ENCODE measurements at places on chromosomes 1 and 21. TPM values are rescaled to one million over a fixed set of nuclear protein-coding genes. Genes with fewer than 3 reads are reported as not detected.

The ATP1A4 gene
- total RNA-seq: not detected

DNA sequence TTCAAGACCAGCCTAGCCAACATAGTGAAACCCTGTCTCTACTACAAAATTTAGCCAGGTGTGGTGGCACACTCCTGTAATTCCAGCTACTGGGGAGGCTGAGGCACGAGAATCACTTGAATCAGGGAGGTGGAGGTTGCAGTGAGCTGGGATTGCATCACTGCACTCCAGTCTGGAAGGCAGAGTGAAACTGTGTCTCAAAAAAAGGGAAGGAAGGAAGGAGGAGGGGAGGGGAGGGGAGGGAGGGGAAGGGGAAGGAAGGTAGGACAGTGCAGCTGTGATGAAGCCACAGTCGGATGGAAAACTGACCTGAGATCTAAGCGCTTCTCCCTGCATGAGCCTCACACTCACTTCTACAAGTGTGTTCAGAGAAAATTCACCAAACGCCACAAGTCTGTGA, 22.0 kb upstream of the FHAD1 start:
- DNase-seq: no peak

DNA sequence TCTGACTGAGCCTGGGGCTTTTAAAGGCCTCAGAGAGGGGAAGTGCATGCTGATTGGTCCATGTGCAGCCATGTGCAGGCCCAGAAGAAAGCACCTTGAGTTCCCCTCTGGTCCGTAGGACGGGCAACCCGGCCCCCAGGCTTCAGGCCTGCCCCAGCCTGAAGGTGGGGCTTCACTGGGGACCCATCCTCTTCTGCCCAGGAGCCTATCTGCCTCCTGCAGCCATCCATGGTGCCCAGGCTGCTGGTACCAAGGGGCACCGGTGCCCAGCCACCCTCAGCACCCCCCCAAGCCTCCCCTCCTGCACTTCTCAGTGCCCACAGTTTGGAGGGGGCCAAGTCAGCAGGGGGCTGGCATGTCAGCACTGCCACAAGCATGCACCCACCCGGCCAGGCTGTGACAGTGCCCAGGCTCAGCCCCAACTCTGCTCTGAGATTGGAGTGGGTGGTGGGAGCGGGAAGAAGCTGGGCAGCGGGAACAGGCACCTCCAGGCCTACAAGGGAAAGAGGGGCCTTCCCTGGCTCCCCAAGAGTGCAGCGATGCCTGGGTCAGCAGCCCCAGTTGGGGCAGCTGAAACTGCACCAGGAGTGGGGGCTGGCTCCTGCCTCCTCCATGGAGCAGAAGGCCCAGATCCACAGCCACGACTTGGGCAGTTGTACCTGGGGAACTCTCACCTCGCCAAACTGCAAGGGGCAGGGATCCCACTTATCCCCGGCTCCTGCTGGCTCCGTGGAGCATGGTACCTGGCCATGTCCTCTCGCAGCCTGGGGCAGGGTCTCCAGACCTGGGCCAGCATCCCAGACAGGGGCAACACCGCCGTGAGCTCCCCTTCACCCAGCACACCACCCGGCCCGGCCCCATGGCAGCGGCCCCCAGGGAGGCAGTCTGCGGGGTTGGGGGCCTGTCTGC, 11.7 kb downstream of the COL6A2 start:
- no peak for DNase-seq

DNA sequence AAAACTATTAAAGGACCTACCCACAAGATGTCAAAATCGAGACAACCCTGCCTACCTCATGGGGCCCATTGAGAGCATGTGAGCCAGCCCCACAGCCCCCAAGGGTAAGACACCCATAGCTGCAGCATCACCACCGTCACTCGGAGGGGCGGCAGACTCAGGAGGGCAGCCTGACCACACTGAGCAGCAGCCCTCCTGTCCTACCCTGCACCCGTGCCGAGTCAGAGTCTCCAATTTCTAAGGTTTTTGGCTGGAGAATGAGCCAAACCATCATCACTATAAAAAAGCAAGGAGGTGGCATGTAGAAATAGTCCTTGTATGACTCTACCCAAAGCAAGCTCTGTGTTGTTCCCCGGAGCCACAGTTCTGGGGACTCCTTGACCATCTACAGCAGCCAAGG, 94.7 kb downstream of the SSBP3 start:
- DNase-seq: no peak

DNA sequence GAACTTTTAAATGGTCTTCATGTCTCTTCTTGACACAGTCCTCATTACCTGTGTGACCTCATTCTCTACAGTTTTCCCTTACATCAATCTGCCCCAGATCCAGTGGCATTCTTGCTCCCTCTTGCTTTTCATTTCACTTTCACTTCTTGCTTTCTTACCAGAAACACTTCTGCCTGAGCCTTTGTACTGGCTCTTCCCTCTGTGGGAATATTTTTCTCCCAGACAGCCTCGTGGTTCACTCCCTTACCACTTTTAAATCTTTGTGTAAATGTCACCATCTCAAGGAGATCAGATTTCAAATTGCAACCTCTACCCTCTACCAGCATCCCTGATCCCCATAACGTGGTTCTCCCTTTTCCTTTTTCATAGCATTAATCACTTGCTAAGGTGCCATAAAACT, 73.2 kb downstream of the DISC1 start:
- DNase-seq: peak; percentile 29

DNA sequence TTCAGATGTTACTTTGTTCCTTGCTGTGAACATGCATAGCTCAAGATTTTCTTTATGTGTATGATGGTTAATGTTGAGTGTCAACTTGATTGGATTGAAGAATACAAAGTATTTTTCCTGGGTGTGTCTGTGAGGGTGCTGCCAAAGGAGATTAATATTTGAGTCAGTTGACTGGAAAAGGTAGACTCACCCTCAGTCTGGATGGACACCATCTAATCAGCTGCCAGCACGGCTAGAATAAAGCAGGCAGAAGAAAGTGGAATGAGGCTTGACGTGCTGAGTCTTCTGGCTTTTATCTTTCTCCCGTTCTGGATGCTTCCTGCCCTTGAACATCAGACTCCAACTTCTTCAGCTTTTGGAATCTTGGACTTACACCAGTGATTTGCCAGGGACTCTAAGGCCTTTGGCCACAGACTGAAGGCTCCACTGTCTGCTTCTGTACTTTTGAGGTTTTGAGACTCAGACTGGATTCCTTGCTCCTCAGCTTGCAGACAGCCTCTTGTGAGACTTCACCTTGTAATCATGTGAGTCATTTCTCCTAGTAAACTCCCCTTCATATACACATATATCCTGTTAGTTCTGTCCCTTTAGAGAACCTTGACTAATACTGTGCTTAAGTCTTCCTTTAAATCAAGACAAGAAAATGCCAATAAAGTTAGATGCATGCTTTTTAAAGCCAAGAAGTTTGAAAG, 626.6 kb downstream of the KCNT2 start:
- DNase-seq: no peak

GRCh38 chr1:151693057-151693651, 23.4 kb downstream of the CELF3 start:
- DNase-seq: peak; percentile 21

- DNase-seq: no peak
Observed at GRCh38 chr1:71031426-71031825, 16.2 kb downstream of the PTGER3 start.

Data from LHCN-M2 (cell line).